Activated CD4-positive, alpha-beta T cell treated with anti-CD3 and anti-CD28 coated beads, Interleukin-2, amount 10 ng/mL, durations not matched to agents 7 days and 5 days (primary cell): ENCODE measurements at places on chromosomes 6 and 20. TPM values are rescaled to one million over a fixed set of nuclear protein-coding genes. Genes with fewer than 3 reads are reported as not detected.

DNA sequence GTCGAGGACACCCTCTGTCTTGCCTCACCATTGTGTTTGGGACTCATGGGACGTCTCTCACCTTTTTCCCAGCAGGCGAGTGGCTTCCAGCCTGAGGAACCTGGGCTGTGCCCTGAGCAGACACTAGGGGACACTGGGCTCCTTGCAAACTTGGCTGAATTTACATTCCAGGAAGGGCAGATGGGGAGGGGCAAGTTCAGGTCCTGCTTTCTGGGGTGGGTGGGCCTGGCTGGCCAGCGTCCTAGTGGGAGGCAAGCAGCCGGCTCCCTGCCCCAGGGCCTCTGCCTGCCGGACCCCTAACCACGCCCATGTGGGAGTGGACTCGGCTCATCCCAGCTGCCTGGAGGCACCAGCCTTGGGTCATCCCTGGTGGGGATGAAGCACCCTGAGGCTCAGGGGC, 48.2 kb upstream of the MLN start:
- peak; percentile 49 for DNase-seq
- H3K36me3 ChIP-seq = no peaks in the 10 kb centered on the region

HDGFL1 gene
- not detected for total RNA-seq

MYL9 gene
- total RNA-seq = 0.42 TPM

DNA sequence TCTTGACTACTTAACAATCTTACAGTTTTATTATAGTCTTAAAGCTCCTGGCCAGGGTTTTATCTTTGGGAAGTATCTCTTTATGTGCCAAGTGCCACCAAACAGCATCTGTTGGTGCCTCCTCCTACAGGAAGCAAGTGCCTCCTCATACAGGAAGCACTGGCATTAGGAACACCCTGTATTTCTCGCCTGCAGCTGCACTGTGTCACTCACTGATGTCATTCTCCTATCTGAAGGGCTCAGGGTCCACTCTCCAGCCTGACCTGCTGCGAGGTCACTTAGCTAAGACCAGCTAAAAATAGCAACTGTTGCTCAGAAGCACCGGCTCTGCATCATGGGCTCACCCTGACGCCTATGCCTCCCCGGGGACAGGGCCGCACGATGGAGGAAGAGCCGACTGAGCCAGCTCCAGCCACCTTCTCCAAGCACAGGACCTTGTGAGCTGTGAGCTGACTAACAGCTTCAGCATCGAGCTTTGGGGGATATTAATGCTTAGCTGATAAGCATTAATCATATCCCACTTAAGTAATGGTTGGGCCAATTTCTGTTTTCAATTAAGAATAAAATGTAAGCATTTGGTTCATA, 66.3 kb upstream of the CD93 start:
- H3K27ac ChIP-seq = no peak overlapping the region
- no peak overlapping the region for H3K4me3 ChIP-seq
- H3K27me3 ChIP-seq = no peaks in the 10 kb centered on the region

DNA sequence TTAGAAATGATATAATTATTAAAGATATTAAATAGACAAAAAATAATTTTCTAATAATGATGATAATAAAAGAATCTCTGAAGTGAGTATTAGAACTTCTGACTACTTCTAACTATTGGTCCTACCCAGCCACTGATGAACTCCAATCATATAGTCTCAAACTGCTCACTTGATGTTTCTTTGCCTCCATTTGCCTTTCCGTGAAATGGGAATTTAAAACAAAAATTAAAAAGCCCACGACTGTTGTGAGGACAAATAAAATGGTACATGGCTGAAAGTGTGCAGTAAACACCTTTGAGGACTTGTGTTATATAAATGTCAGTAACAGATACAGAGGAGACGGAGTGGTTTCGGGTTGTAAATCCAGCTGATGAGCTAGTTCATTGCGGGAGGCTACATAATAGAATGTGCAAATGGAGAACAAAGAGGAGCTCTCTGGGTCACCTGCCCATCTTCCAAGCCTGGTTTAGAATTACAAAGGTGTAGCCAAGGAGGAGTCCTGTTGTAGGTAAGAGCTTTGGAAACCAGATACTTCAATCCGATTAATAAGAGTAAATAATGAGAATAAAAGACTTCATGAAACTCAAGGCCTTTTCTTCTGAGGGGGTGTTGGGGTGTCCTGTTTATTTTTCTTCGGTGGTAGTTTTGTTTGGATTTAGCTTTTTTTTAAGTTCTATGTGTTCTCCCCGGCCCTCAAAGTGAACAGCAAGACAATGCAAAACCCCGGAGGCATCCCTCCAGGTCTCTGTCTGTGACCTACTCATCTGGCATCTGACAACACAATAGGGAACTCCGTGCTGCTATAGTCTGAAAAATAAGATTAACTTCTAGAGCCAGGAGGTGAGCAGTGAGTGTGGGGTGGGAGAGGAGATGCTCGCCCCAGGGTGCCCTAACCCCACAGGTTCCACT, 4.4 kb upstream of the PXDC1 start:
- DNase-seq = no peak
- no peak overlapping the region for H3K4me3 ChIP-seq
- peaks cover 2% of the 10 kb centered on the region for H3K4me1 ChIP-seq
- no peak overlapping the region for H3K27ac ChIP-seq
